AG04449 (cell line): ENCODE measurements at places on chromosomes 5 and 9.

DNA sequence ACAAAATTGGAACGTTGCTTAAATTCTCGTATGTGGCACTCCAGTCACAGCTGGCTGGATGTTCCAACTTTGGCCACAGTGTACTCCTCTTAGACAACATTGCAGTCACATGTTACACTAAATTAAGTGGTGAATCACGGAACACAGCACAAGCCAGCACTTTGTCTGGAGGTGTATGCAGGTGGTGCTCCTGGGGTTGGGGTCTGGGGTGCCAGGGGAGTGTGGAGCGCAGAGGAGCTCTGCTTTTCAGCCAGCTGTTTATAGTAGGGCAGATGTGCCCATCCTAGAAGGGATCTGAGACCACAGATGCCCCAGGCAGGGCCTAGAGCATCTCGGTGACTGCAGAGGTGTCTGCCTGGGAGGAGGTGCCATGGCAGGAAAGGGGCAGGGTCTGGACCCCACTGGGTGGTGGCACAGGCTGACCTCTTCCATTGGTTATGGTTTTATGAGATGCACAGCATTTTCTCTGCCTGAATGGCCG, 82.6 kb downstream of the WNK2 start:
- no peak for DNase-seq

GRCh38 chr9:133472753-133473378, 6.0 kb downstream of the SLC2A6 start:
- DNase-seq, result no peak

- DNase-seq, result no peak
Measured at GRCh38 chr9:113946496-113947115, 70.5 kb downstream of the ZNF618 start.

GRCh38 chr5:115544043-115544435, 536 bp downstream of the FEM1C start:
- no peak for DNase-seq
